ENCODE measurements at places on chromosomes 6 and 20.

DNA sequence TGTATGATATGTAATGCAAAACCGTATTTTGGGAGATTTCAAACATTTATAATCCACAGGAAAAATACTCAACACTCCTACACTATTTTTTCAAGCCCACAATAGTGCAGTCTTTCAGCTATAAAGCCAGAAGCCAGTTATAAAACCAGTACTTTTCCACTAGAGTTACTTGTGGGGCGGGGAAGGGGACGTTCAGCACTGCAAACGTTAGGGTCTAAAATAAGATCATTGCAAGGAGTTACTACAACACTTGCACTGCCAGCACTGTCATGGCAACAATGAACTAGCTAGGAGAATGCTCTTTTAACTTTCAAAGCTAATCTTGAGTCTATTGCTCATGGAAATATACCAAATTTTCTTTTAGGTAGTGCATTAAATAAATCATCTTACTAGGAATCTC lies 14.7 kb downstream of the SESN1 start:
- no peak for DNase-seq

GRCh38 chr6:145898376-145898775 lies 65.8 kb downstream of the SHPRH start:
- no peak for DNase-seq

DNA sequence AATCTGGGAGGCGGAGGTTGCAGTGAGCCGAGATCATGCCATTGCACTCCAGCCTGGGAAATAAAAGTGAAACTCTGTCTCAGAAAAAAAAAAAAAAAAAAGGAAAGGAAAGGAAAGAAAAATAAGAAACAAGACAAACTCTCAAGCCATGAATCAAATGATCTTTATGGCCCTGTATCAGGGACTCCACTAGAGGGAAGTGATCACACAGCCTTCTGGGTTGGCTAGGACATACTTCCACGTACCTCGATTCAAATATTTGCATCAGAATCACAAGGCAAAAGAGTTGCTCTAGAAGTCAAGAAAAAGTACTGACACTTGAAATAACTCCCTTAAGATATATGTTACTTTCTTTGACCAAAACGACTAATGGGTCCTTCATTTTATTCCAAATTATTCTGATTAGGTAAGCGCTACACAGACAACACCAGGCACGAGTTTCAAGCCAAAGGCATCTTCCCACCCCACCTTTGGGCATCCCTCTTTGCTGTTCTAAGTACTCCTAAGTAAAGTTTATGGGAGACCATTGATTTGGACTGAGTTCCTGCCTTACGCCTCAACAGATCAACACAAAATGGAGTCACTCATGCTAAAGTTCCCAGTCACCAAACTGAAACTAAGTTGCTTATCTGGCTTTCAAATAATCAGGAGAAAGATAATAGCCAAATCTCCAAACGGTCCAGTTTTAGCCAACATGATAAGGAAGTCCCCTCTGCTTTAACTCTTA lies 77.5 kb upstream of the NT5E start:
- DNase-seq, result no peak

DNA sequence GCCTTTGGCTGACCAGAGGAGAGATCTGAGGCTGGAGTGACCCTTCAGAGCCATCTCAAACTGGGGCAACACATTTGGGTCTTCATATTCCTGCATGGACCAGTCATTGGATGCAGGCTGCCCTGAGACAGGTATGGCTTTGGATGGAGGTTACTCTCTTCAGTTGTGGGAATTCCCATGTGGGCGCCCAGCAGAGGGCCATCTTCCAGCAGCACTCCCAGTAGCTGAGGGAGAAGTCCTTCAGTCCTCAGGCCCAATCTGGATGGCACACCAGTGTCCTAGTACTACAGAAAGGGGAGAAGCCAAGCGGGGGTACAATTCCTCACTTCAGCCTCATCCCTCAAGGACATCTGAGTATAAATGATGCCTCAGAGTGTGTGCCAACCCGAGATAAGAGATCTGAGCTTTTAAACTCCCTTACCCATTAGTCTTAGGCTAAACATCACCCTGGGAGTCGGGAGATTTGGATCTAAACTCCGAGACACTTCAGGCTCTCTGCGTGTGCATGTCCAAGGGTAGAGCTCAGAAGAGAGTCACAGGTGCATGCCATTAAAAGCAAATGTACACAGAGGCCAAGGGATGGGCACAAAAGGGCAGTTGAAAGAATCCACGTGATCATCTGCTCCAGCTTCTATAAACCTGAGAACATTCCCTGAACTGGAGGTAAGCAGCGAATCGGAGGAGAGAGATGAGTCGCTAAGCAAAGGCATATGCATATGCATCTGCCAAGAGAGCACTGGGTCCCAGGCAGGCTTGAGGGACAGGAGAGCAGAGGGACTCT lies 204.6 kb downstream of the CD83 start:
- DNase-seq, result no peak

DNA sequence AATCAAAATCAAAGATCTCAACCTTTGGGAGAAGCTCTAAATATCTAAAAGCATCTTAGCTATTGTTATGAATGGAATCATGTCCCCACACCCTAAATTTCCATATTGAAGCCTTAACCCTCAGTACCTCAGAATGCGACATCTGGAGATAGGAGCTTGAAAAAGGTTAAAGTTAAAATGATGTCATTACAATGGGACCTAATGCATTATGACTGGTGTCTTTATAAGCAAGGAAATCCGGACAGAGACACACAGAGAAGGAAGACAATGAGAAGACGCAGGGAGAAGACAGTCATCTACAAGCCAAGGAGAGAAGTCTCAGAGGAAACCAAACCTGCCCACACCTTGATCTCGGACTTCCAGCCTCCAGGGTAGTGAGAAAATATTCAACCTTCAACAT lies 46.1 kb downstream of the KIF13A start:
- DNase-seq, result no peak

DNA sequence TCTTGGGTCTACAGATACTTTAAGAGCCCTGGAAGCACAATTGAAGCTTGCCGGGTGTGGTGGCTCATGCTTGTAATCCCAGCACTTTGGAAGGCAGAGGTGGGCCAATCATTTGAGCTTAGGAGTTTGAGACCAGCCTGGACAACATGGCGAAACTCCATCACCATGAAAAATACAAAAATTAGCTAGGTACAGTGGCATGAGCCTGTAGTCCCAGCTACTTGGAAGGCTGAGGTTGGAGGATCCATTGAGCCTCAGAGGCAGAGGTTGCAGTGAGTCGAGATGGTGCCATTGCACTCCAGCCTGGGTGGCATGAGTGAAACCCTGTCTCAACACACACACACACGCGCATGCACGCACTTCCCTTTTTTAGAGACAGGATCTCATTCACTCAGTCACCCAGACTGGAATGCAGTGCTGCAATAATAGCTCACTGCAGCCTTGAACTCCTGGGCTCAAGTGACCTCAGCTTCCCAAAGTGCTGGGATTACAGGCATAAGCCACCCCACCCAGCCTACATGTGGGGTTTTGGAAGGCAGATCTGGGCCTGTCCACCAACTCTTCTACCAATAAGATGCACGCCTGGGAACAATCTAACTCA lies 182.5 kb upstream of the JARID2 start:
- DNase-seq, result no peak

DNA sequence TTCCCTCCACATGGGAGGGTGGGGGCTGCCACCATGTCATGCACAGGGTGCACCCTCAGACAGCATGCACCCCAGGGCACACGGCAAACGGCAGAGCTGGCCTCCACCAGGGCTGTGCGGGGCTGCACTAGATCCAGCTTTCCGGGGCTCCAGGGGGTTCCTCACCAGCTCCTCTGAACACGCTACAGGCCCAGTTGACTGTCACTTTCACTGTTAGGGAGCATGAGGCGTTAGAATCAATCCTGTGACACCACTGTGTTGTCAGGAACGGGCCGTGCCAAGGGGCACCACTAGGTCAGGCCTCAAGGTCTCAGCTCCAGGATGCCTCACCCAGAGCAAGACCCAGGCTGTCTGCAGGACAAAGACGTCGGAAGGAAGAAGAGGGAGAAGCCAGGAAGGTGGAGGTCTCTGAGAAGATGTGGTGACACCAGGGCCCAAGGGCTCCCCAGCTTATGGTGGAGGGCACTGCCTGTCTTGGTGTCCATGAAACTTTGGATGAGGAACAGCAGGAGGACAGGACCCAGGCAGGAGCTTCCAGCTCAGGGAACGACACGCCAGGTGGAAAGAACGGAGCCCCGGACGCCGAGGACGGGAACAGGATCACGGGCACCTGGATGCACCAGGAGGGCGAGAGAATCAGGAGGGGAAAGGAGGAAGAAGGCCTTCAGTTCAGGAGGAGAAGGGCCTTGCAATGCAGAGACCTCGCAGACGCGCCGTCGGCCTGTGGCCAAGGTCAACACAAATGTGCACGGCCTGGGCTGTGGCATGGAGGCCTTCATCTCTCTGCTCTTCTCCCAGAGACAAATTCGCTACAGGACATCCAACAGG lies 49.5 kb downstream of the YTHDF1 start:
- no peak for DNase-seq

GRCh38 chr6:24981386-24981760 lies 45.6 kb upstream of the RIPOR2 start:
- no peak for DNase-seq

DNA sequence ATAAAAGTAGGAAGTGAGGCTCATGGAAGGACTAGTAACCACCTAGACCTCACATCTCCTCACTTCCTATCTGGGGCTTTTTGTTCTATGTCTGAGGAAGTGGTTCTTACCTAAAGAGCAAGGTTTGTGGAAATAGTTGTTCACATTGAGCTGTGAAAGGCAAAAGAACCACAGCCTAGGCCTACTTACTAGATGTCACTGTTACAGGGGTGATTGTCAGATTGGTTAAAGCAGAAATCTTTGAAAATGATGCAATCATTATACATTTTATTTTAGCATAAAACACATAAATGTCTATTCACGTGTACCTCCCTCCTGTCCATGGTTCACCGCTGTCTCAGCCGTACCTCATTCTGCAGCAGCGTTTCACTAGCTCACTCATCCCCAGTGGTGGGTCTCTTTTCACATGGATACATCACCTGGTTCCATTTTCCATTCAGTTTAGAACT lies 268.8 kb downstream of the TMEM242 start:
- DNase-seq, result no peak

DNA sequence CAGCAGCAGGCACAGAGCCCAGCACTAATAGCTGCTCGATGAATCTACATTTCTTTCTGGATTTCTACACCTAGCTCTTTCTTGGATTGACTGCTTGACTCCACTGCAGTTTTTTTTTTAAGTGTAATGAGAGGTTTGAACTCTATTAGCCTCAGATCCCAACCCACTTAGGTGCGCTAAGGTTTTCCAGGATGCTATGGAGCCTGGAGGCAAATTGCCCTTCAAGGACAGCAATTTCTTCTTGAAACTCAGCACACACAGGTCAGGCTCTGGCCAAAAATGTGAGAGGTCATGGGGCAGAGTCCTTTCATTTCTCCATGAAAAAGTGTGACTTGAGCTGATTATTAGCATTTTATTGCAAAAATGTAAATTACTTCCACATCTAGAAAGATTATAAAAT lies 52.3 kb upstream of the TIAM2 start:
- DNase-seq, result no peak

- no peak for DNase-seq
Observed at GRCh38 chr6:155377061-155377460, 62.8 kb upstream of the TFB1M start.

DNA sequence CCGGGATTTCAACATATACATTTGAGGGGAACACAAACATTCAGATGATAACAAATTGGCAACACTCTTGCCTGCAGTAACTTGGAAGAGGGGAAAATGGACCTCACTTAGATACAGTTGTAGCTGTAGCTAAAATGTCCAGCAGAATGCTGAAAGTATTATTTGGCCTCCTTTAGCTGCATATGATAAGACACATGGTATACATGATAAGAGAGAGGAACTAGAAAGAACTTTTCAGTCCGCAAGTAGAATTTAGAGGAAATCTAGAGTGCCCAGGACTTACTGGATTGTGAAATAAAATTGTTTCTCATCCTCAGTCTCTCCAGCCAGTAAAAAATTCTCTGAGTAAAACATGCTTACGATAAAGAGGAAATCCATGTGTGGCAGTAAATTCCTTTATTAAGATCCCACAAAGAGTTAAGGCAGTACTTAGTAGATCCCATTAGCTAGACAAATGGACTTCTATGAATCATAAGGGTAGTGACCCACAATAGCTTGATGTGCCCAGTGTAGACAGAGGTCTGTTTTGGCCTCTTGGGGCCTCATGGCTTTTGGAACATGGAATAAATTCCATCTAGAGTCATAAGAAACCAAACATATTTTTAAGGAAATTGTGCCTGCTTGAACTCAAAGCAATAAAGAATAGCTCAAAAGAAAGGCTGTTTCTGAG lies 87.9 kb upstream of the RBM24 start:
- no peak for DNase-seq

GRCh38 chr6:5762561-5762968 lies 244.2 kb downstream of the NRN1 start:
- no peak for DNase-seq

DNA sequence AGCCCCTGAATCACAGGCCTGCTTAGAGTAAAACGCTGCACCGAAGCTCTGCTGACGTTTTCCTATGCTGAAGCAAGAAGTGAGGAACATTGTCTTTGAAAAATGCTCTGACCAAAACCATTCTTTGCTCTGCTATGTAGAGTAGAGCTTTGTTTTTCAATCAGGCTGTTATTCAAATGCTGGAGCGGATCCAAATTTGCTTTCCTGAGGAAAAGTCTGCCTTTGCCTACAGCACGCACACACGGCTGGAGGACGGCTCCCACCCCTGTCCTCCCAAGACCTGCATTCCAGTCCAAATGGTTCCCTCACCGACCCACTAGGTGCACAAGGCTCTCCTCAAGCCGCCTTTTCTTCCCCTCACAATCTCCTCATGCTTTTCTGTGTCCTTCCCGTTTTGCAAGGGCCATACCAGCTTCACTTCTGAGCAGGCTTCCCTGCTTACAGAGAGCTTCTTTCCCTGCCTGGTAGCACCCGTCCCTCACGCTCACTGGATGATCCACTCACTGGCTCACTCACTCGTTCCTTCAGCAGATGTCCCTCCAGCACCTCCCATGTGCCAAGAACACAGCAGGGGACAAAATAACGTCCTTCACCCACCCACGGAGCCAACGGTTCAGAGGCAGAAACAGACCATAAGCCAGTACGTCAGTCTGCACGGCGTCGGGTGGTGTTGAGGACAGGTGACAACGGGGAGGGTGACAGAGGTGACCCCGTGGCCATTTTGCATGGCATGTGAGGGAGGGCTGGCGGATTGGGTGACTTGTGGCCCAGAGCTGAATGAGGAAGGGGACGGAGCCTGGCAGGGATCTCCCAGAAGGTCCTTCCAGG lies 137.9 kb upstream of the NEDD9 start:
- no peak for DNase-seq

GRCh38 chr20:10629946-10630650 lies 43.7 kb downstream of the JAG1 start:
- DNase-seq, result no peak

GRCh38 chr6:44122801-44123200 lies 4.5 kb downstream of the MRPL14 start:
- DNase-seq, result no peak

- DNase-seq, result no peak
Observed at GRCh38 chr6:8203337-8203736, 101.0 kb upstream of the EEF1E1 start.

Measured in stimulated activated CD4-positive, alpha-beta T cell treated with anti-CD3 and anti-CD28 coated beads, TNF-alpha, amount 100 ng/mL, for 24 hours (primary cell).